ENCODE measurements at places on chromosomes 11 and 22. TPM values are rescaled to one million over a fixed set of nuclear protein-coding genes. Genes with fewer than 3 reads are reported as not detected.

DNA sequence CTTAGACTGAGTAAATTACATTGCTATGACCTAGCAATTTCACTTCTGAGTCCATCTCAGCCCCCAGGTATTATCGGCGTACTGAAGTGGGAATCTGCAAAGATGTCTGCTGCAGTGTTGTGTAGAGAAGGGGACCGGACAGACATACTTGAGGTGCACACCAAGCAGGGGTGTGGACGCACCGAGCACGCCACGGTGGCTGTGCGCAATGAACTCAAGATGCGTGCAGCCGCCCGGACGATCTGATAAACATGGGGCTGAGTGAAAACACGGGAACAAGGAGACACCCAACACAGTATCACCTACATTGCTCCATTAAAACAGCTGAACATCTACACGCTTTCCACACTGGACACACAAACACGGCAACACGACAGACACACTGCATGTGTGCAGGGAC is 454.3 kb downstream of the OPCML start:
- no peaks in the 10 kb centered on the region for H3K27me3 ChIP-seq
- no peak overlapping the region for H3K27ac ChIP-seq
- peaks cover 1% of the 10 kb centered on the region for H3K4me1 ChIP-seq
- no peak overlapping the region for H3K4me3 ChIP-seq

DNA sequence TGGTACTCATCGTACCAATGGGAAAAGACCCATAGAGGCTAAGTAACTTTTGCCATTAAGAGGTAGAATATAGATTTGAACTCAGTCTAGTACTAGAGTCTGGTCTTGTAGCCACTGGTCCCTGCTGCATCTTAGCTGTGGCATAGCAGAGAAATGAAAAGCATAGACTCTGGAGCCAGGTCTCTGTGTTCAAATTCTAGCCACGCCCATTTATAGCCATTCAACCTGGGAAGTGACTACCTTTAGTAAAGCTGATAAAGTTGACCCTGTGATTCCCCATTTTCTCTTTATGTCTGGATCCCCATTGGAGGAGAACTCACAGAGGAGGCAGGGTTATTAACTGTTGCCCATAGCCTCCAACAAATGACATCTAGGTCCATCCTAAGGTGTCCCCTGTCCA is 113.6 kb downstream of the ME3 start:
- DNase-seq, result no peak
- H3K36me3 ChIP-seq, result no peaks in the 10 kb centered on the region
- peaks cover 21% of the 10 kb centered on the region for H3K4me1 ChIP-seq
- peak overlapping the region; percentile 56 for H3K27ac ChIP-seq
- H3K27me3 ChIP-seq, result no peaks in the 10 kb centered on the region

- H3K36me3 ChIP-seq, result no peaks in the 10 kb centered on the region
- no peak overlapping the region for H3K4me3 ChIP-seq
- no peaks in the 10 kb centered on the region for H3K4me1 ChIP-seq
- no peak for DNase-seq
These were observed 65.6 kb downstream of the ISX start for GRCh38 chr22:35131525-35132000.

DNA sequence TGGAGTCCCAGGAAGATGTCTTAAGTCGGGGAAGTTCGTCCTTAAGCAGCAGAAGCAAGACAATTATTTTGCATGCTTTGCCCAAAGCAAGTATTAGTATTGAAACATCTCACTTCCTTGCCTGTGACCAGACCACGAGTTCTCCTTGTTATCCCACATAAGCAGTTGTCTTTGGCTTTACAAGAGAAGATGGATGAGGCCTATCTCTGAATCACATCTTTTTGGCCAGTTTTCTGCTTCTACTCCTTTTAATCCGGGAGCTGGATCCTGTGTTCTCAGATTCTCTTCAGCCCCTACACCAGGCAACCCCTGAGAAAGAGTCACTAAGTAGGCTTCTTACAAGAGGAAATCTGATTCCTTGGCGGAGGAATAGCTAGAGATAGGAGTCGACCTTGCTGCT is 2.1 kb downstream of the SYT9 start:
- H3K27me3 ChIP-seq, result no peaks in the 10 kb centered on the region
- H3K36me3 ChIP-seq, result no peaks in the 10 kb centered on the region
- DNase-seq, result no peak
- H3K4me3 ChIP-seq, result no peak overlapping the region

The RAG2 gene
- 4.3 TPM for total RNA-seq

DNA sequence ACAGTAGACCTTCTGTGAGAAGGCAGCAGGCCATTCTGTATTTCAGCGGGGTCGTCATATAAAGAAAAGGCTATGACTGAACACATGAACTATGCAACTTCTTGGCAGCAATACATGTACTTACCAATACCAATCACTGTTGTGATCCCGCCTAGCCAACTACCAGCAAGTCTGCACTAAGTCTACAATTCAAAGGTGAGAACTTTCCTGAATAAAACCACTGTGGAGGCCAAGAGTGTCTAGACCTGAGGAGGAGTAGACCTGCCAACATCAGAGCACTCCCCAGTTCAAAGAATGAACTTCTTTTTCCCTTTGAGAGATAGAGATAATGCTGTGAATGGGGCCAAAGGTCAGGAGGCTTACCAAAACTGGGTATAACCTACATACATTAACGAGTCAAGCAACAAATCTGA is 108.2 kb downstream of the SIK3 start:
- H3K4me3 ChIP-seq, result no peak overlapping the region
- H3K27ac ChIP-seq, result peak overlapping the region; percentile 52
- peaks cover 51% of the 10 kb centered on the region for H3K4me1 ChIP-seq

GRCh38 chr11:61996933-61997332 is 29.5 kb upstream of the FTH1 start:
- no peak overlapping the region for H3K27ac ChIP-seq
- H3K27me3 ChIP-seq, result no peaks in the 10 kb centered on the region
- H3K4me1 ChIP-seq, result peaks cover 2% of the 10 kb centered on the region
- no peaks in the 10 kb centered on the region for H3K36me3 ChIP-seq
- no peak overlapping the region for H3K4me3 ChIP-seq

DNA sequence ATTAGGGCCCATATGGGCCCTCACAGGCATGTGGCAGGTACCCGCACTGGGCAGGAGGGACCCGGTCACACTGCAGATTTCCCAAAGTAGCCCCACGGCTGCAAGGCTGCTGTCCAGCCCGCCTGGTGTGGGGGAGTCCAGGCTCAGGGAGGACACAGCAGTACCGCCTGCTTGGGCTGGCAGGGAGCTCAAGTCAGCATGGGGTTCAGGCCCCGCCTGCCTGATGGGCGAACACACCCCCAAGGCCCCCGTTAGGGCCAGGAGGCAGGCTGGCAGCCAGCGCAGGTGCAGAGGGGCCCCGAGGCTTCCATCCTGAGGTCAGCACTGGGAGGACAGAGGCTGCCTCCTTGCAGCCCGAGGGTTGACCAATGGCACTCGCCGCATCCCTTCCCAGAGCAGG is 5.5 kb downstream of the ZDHHC8 start:
- H3K27me3 ChIP-seq, result no peaks in the 10 kb centered on the region
- DNase-seq, result no peak
- H3K27ac ChIP-seq, result no peak overlapping the region
- H3K4me1 ChIP-seq, result peaks cover 57% of the 10 kb centered on the region

DNA sequence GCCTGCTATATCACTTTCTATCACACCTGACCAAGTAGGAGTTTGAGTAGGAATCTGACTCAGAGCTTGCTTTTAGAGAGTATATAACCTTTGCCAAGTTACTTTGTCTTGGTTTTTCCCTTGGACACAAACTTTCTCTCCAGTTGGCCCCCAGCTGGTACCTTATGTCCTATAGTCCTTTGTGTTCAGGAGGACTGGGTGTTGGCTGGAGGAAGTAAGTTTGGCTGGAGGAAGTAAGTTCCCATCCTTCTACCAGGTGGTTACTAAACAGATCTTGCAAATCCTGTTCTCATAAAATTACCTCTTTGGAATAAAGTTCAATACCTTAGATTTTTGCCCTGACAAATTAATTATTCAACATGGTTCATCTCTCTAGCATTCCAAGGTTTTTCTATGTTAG is 37.2 kb downstream of the SPON1 start:
- H3K36me3 ChIP-seq, result no peaks in the 10 kb centered on the region
- DNase-seq, result no peak
- H3K4me1 ChIP-seq, result no peaks in the 10 kb centered on the region
- H3K4me3 ChIP-seq, result no peak overlapping the region
- H3K27me3 ChIP-seq, result no peaks in the 10 kb centered on the region
- H3K27ac ChIP-seq, result no peak overlapping the region

DNA sequence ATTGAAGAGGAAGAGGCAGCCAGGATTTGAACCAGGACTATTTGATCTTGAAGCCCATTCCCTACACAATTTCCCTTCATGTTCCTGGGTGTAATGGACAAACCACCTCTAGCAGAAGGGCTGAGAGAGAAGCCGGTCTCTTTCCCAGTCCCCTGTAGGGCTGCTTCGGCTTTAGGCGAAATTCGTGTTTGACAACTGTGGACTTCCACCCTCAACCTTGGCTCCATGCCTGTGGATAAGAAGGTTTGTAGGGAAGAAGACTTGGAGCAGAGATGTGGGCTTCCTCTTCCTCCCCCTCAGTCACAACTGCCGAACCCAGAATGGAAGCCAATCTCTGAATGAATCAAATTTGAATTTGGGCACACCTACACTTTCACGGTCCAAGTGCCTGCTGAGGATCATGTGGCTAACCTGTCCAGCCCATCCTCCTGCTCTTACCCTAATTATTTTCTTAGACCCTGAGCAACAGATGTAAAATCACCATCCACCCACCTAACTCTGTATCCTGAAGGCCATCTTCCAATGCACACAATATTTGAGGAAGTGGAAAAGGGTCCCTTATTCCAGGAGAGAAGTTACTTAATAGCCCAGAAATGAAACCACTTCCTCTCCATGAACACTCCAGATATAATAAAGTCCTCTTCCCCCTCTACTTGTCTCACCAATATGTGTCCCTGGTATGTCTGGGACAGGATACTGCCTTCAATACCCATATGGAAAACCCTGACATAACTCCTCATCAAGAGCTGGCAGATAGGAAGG is 10.1 kb upstream of the SCN2B start:
- H3K36me3 ChIP-seq, result no peaks in the 10 kb centered on the region
- H3K27me3 ChIP-seq, result no peaks in the 10 kb centered on the region
- H3K27ac ChIP-seq, result no peak overlapping the region
- no peak for DNase-seq

GRCh38 chr11:80727315-80727714 is 1286.5 kb upstream of the TENM4 start:
- H3K4me1 ChIP-seq, result no peaks in the 10 kb centered on the region
- no peak overlapping the region for H3K4me3 ChIP-seq
- no peaks in the 10 kb centered on the region for H3K36me3 ChIP-seq
- DNase-seq, result no peak
- no peak overlapping the region for H3K27ac ChIP-seq

GRCh38 chr11:19982774-19983495 is 177.3 kb downstream of the DBX1 start:
- peak overlapping the region; percentile 69 for H3K27ac ChIP-seq
- H3K4me3 ChIP-seq, result no peak overlapping the region
- peaks cover 93% of the 10 kb centered on the region for H3K4me1 ChIP-seq
- no peaks in the 10 kb centered on the region for H3K36me3 ChIP-seq
- DNase-seq, result no peak

Data from thyroid gland (tissue), 4 donors.